Right atrium auricular region (tissue), 2 donors: ENCODE measurements at places on chromosomes 12 and 14. TPM values are rescaled to one million over a fixed set of nuclear protein-coding genes. Genes with fewer than 3 reads are reported as not detected.

The DBX2 gene
- total RNA-seq: 0.51 TPM

The ZDHHC22 gene
- not detected for total RNA-seq

The CELA1 gene
- not detected for total RNA-seq

GRCh38 chr14:64235652-64236640 lies 58.2 kb downstream of the ESR2 start:
- DNase-seq: no peak
- H3K4me3 ChIP-seq: no peak overlapping the region
- H3K27me3 ChIP-seq: no peaks in the 10 kb centered on the region
- H3K27ac ChIP-seq: no peak overlapping the region
- peaks cover 2% of the 10 kb centered on the region for H3K36me3 ChIP-seq

DNA sequence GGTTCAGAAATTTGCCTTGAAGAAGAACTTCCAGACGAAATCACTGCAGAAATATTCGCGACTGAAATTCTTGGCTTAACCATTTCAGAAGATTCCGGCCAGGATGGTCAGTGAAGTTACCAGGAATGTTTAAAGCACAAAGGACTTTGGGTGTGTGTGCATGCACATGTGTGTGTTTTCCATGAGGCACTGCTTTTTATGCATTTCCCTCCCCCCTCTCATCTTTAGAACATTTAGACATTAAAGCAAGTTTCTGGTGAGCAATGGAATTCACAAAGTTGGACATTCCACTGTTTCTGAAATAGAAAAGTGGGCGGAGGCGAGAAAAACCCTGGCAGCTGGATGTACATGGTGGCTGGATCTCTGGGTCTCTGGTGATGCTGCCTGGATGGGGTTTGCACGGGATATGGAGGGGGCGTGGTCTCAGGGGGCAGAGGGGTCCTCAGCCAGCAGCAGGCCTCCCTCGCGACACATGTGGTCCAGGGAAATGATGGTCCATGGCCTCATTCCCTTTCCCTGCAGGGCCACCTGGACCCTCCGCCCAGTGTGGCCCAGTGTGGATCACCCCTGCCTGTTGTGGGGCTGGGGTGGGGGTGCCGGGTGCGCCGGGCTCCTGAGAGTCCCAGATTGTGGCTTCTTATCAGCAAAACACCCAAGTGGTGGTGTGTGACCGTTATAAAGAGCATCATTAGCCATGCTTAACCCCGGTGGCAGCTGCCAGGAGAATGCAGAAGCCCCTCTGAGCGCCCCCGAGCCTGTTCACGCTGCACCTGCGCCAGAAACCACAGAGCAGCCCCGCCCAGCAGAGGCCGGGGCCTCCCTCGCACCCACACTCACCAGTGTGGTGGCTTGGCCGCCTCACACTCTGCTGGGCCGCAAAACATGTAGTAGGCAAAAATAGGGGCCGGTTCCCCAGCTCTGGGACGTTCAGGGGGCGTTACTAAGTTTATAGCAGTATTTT lies 17.8 kb upstream of the BCL7A start:
- no peaks in the 10 kb centered on the region for H3K4me1 ChIP-seq
- H3K4me3 ChIP-seq: no peak overlapping the region
- H3K27me3 ChIP-seq: no peaks in the 10 kb centered on the region
- DNase-seq: no peak
- H3K27ac ChIP-seq: peak overlapping the region; percentile 24

DNA sequence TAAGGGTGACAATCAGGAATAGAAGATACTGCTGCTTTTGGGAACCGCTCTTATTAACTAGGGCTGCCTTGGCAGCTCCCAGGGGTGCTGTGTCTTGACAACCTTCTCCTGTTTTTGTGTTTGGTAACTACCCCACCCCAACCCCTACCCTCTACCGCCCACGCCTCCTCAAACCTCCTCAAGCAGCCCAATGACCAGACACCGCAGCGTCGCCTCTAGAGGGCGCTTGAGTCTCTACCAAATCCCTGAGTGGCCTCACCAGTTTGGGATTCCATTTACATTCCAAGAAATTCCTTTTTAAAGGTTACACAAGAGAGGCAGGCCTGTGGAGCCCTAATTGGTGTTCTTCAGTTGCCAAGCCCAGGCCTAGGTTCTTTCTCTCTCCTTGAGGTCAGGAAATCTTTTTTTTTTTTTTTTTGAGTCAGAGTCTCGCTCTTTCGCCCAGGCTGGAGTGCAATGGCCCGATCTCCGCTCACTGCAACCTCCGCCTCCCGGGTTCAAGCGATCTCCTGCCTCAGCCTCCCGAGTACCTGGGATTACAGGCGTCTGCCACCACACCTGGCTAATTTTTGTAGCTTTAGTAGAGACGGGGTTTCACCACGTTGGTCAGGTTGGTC lies 72.4 kb upstream of the USP44 start:
- no peaks in the 10 kb centered on the region for H3K36me3 ChIP-seq
- no peak overlapping the region for H3K4me3 ChIP-seq
- peak overlapping the region; percentile 17 for H3K27ac ChIP-seq
- no peaks in the 10 kb centered on the region for H3K27me3 ChIP-seq

- no peak for DNase-seq
- no peaks in the 10 kb centered on the region for H3K27me3 ChIP-seq
- H3K4me3 ChIP-seq: no peak overlapping the region
- no peaks in the 10 kb centered on the region for H3K4me1 ChIP-seq
- H3K27ac ChIP-seq: no peak overlapping the region
These were observed 179.3 kb upstream of the TMEM260 start for GRCh38 chr14:56400109-56400825.

DNA sequence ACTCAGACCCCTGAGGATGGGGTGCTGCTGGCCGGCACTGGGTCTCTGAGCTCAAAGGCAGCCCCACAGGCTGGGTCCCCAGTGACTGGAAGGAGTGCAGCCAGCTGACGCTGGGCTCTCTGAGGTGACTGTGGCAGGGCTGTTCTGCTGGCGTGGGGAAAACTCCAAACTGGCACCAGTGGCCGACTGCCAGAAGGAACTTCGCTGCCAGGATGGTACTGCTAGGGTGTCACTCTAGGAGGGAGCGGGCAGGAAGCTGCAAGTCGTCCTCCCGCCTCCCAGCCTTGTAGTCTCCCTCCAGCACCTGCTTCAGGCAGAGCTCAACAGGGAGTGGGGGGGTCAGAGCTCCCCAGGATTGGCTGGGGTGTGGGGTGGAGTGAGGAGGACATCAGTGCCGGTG lies 41.3 kb downstream of the CDC42BPB start:
- no peaks in the 10 kb centered on the region for H3K27me3 ChIP-seq
- peaks cover 6% of the 10 kb centered on the region for H3K36me3 ChIP-seq
- H3K27ac ChIP-seq: no peak overlapping the region
- no peak for DNase-seq

DNA sequence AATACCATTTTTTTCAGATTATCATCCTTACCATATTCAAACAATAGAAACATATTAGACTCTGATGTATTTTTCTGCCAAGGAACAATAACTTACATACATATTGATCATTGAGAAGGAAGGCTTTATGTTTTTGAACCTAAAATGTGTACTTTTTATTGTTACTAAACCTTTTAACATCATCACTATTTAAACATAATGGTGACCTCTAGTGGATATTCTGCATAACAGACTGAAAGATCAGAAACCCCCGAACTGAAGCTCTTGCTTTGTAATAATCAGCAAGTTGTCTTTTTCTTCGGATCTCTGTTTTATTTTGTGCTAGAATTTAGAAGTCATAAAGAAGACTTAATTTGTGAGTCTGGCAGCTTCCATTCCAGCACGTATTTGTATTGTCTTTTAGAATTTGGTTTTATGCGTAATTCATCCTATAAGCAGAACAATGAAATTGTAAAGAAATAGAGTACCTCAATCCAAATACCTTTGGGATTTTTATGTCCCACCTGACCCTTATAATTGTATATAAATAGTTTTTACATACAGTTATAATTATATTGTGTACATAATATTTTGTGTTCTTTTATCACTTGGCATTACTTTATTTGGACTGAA lies 125.9 kb upstream of the ATF1 start:
- H3K4me1 ChIP-seq: peaks cover 31% of the 10 kb centered on the region
- no peak overlapping the region for H3K27ac ChIP-seq
- no peaks in the 10 kb centered on the region for H3K36me3 ChIP-seq

GRCh38 chr14:21852061-21852664 lies 178.5 kb upstream of the OR4E1 start:
- H3K27me3 ChIP-seq: no peaks in the 10 kb centered on the region
- no peaks in the 10 kb centered on the region for H3K36me3 ChIP-seq
- H3K4me3 ChIP-seq: no peak overlapping the region
- DNase-seq: no peak
- no peaks in the 10 kb centered on the region for H3K4me1 ChIP-seq

DNA sequence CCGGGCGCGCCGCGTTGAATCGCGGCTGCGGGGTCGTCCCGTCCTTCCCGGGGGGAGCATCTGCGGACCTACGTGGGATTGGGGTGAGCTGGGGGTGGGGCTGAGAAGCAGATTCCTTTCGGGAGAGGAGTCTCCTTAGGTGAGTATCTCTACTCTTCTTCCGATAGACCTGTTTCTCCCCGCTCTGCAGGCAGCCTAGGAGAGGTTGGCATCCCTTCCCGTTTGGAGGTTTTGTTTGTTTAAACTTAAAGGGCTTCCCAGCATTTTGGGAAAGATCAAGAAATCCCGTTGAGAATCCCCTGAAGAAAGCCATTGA lies 411 bp downstream of the TTLL5 start:
- DNase-seq: no peak
- H3K4me1 ChIP-seq: no peaks in the 10 kb centered on the region
- H3K4me3 ChIP-seq: peak overlapping the region; percentile 93
- peak overlapping the region; percentile 82 for H3K27ac ChIP-seq

DNA sequence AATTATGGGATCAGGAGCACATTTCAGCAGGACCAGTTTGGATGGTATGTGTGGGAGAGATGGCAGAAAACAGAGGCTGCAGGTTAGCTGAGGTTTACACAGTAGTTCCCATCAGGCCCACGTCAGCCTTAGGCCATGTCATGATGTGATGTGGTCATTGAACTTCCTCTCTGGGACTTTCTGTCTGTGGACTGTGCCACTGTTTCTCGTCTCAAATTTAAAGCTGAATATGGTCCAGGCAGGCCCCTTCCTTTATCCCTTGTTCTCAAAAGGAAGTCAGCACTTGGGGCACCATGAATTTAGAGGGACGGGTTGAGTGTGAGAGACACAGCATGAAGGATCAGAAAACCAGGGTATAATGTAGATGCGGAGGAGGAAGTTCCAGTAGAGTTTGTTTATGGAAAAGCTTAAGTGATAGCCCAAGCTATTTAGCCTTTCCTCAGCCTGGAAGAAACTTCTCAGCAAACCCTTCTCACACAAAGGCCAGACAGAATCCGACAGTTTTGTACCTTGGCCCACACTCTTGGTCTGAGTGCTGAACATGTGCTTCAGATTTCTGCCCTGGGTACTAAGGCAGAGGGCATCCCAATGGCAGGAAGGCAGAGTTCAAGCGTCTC lies 3.6 kb upstream of the IGFBP6 start:
- no peak for DNase-seq
- no peaks in the 10 kb centered on the region for H3K27me3 ChIP-seq
- peak overlapping the region; percentile 6 for H3K27ac ChIP-seq
- H3K36me3 ChIP-seq: no peaks in the 10 kb centered on the region
- no peak overlapping the region for H3K4me3 ChIP-seq

DNA sequence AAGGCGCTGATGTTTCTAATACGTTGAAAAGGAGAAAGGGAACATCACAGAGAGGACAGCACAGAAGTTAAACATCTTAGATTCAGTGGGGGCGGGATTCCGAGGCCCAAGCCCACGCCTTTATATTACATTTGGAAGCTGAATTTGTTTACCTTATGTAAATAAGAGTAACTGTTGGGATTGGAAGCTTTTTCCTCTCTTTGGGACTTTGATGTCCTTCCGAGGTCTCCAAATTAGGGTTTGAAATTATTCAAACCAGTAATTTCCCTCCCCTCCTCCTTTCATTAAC lies 6.4 kb downstream of the FOXA1 start:
- no peak for DNase-seq
- H3K36me3 ChIP-seq: no peaks in the 10 kb centered on the region
- H3K27me3 ChIP-seq: peaks cover 67% of the 10 kb centered on the region
- no peak overlapping the region for H3K4me3 ChIP-seq
- H3K27ac ChIP-seq: no peak overlapping the region

- DNase-seq: no peak
- H3K27me3 ChIP-seq: no peaks in the 10 kb centered on the region
- H3K36me3 ChIP-seq: no peaks in the 10 kb centered on the region
- peak overlapping the region; percentile 67 for H3K27ac ChIP-seq
These were observed 28.2 kb downstream of the RPGRIP1 start for GRCh38 chr14:21308132-21308478.

DNA sequence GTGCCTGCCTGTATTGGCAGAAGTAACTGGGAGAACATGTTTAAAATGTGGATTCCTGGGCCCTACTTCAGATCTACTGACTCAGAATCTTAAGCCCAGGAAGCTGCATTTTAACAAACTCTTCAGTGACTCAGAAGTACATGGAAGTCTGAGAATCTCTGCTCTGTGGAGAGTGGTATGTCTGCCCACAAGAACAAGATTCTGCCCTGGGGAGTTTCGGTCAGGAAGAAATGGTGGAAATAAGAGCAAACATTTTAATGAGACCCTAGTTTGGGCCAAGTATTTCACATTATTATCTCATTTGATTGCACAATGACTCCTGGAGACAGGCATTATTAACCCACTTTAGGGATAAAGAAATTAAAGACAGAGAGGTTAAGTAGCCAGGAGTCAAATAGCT lies 8.2 kb downstream of the ALDH1L2 start:
- no peaks in the 10 kb centered on the region for H3K4me1 ChIP-seq
- H3K27me3 ChIP-seq: no peaks in the 10 kb centered on the region
- no peaks in the 10 kb centered on the region for H3K36me3 ChIP-seq
- H3K4me3 ChIP-seq: no peak overlapping the region
- no peak overlapping the region for H3K27ac ChIP-seq
